NCI-H524 treated with DMSO at 0.1 percent for 48 hours (cell line): ENCODE measurements at places on chromosomes 13 and 19.
A peak's percentile ranks its signal among the peaks of the same experiment; 100 is the strongest.

GRCh38 chr13:48319531-48320398 is 16.2 kb downstream of the RB1 start:
- DNase-seq: no peak

GRCh38 chr13:96862999-96863398 is 131.3 kb downstream of the OXGR1 start:
- no peak for DNase-seq

GRCh38 chr19:28846094-28846812 is 366.7 kb downstream of the UQCRFS1 start:
- no peak for DNase-seq

- DNase-seq: no peak
Measured at GRCh38 chr13:65825039-65825438, 1405.1 kb downstream of the PCDH9 start.

- DNase-seq: no peak
Measured at GRCh38 chr19:58059671-58060078, 593 bp downstream of the ZNF135 start.

- no peak for DNase-seq
Measured at GRCh38 chr19:55623561-55623960, 805 bp downstream of the ZNF784 start.

DNA sequence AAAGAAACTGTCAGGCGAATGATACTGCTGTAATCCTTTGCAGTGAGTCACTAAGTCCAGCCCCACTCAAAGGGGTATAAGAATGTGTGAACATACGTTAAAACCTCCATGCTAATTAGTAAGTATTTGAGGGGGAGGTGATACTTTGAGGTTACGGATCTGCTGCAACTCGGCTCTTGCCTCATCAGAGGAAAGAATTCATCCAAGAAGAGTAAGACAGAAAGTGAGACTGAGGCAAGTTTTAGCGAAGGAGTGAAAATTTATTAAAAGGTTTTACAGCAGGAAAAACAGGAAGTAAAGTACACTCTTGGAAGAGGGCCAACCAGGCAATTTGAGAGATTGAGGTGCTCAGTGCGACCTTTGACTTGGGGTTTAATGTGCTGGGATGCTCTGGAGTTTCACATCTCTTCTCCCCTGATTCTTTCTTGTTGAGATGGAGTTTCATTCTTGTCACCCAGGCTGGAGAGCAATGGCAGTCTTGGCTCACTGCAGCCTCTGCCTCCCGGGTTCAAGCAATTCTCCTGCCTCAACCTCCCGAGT is 9.8 kb downstream of the CLEC4M start:
- DNase-seq: peak; percentile 51

DNA sequence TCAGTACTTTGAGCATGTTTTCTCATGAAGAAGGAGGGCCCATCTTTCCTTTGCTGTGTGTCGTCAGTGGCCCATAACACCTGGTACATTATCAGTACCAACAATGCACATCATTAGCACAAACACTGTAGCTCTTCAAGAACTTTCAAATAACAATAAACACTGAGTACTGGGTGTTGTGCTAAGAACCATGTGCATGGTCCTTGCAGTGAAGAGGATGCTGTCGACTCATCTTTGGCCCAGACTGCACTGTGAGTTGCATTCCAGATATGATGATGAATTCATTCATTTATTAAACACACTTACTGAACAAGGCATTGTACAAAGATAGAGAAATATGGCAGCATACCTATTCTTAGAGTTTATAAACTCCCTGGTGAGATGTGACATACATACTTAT is 55.8 kb downstream of the FLT3 start:
- DNase-seq: no peak

DNA sequence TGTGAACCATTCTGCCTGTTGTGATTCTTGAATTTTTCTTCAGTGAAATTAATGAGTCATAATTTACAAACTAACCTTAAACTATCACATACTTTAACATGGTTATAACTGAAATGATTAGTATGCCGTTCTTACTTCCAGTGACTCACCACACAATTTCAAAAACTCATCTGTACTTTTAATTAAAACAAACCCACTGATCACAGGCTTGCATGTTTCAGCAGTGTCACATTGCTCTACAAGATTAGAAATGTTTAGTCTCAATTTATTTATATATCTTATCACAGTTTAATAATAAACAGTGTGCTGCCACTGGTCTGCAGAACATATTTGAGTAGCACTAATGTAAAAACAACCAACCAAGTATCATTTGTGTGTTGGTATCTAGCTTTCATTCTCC is 2227.9 kb upstream of the PCDH20 start:
- no peak for DNase-seq

DNA sequence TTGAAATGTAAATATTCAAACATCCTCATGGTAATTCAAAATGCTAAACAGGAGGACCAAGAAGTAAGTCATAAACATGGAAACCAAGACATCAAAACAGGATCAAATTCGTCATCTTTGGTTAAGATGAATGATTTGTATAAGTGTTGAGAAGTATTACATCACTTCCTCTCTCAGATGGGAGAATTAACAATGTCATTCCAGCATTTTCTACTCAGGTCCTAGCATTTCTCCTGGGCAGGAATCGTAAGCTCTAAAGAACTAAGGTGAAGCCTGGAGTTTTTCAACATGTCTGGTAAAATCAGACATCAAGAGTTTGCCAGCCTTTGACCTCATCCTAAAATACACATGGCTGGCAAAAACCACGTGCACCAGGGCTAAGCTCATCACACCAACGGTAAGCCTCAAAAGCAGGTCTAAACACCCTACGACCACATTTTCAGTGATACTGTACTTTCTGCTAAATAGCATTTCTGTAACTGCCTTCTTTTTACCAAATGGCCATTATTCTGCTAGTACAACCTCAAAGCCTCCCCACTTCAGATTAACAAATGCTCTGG is 24.8 kb downstream of the RANBP3 start:
- no peak for DNase-seq
